ENCODE measurements at places on chromosomes 13 and 19.

GRCh38 chr19:38669552-38669951, 22.1 kb downstream of the ACTN4 start:
- peak; percentile 77 for DNase-seq

DNA sequence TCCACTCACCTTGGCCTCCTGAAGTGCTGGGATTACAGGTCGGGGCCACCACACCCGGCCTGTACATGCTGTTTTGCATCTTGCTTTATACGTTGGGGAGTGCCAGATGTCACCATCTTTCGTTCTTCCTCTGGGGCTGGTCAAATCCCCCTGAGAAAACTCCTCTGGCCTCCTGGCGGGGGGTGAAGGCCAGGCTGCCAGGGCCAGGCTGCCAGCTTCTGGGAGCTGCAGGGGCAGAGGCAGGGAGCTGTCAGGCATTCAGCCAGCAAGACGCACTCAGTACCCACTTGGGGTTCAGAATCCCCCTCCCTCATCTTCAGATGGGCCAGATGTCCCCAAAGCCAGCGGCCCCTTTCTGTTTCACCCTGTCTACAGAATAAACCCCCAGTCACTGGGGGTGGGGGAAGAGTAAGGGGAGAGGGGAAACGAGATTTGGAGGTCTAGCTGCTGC, 16.1 kb downstream of the ZSWIM9 start:
- no peak for DNase-seq

DNA sequence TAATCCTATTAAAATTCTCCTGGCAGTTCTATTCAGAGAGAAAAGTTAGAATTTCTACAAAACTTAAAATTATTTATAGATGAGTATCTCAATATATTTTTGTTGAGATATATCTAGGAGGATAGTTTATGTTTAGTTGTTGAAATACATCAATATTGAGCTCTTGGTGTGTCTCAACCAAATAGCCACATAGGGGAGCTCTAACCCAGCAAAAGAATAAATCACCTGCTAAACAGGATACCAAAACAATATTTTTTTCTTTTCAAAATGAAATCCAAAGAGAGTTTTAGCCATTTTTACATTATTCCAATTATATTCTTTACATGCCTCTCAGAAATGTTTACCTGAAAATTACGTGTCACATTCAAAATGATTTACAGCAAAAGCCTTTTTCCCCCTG, 954.7 kb downstream of the SLITRK6 start:
- DNase-seq = peak; percentile 43

DNA sequence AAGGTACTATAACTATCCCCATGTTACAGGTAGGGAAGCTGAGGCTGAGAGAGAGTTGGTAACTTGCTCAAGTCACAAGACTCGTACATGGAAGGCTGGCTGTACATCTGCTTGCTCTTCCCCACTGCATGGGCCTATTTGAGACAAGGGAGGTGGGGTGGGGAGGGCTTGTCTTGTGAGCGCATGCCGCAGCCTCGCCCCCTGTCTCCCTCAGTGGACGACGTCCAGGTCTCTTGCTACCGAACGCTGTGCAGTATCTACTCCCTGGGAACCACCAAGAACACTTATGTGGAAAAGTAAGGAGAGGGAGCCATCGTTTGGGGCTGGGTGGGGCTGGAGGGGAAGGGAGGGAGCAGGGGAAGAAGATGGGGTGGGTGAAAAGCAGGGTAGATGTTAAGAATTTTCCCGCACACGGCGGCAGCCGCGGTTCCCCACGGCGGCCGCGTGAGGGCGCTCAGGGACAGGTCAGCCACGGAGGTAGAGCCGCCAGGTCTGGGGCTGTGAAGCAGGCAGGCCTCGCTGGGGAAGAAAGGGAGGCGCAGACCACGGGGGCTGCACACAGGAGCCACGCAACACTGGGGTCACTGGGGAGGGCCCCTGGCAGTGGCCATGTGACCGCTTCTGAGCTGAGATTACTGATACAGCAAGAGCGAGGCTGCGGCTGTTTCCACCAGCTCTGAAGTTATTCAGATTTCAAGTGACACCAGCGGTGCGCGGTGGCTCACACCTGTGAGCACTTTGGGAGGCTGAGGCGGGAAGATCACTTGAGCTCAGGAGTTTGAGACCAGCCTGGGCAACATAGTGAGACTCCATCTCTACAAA, 81.5 kb downstream of the RYR1 start:
- DNase-seq = peak; percentile 80

GRCh38 chr19:49744946-49745381, 18.1 kb downstream of the TSKS start:
- DNase-seq = no peak

DNA sequence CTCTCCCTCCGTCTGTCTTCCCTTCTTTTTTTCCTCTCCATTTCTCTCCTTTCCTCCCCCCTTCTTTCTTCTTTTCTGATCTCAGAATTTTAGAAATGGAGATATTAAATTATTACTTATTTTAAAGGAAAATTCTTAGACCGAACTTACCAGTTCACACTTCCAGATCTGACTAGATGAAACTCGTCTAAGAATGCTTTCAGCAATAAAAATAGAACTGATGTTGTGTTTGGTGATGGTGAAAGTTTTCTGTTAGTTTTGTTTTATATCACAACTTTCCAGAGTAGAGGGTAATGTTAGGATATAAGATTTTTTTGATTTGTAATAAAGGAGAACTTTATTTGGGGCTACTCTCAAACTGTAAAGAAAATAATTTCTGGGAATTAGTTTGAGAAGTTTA, 29.9 kb downstream of the UCHL3 start:
- no peak for DNase-seq

- DNase-seq = no peak
These were observed 324.0 kb downstream of the FOXO1 start for GRCh38 chr13:40342461-40342860.

- no peak for DNase-seq
These were observed 7.2 kb upstream of the KATNAL1 start for GRCh38 chr13:30314562-30314961.

DNA sequence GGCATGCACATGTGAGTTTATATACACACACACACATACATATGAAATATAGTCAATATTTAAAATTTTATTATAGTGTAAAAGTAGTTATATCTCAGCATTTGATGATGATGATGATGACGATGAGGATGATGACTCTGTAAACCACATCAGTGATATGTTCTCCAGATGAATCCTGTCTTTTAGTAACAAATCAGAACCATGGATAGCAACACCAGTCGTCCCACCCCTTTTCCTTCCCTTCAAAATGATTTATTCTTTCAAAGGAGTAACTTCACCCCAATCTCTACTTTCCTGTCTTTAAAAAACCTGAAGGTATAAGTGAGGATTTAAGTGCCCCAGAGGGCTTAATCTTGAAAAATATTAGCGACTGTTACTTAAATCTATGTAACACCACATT, 74.1 kb downstream of the DCLK1 start:
- DNase-seq = peak; percentile 11

DNA sequence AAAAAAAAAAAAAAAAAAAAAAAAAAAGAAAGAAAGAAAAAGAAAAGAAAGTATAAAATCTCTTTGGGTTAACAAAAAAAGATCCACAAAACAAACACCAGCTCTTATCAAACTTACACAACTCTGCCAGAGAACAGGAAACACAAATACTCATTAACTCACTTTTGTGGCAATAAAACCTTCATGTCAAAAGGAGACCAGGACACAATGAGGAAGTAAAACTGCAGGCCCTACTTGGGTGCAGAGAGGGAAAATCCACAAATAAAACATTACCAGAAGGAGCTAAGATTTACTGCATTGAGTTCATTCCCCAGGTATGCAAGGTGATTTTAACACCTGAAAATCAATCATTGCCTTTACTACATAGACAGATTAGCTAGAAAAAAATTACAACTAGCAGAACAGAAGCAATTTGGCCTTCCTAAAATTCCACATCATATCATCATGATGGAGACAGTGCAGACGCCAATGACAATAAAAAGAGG, 9.6 kb upstream of the CEACAM5 start:
- DNase-seq = peak; percentile 63

GRCh38 chr19:10682397-10683063, 18.7 kb upstream of the QTRT1 start:
- no peak for DNase-seq

DNA sequence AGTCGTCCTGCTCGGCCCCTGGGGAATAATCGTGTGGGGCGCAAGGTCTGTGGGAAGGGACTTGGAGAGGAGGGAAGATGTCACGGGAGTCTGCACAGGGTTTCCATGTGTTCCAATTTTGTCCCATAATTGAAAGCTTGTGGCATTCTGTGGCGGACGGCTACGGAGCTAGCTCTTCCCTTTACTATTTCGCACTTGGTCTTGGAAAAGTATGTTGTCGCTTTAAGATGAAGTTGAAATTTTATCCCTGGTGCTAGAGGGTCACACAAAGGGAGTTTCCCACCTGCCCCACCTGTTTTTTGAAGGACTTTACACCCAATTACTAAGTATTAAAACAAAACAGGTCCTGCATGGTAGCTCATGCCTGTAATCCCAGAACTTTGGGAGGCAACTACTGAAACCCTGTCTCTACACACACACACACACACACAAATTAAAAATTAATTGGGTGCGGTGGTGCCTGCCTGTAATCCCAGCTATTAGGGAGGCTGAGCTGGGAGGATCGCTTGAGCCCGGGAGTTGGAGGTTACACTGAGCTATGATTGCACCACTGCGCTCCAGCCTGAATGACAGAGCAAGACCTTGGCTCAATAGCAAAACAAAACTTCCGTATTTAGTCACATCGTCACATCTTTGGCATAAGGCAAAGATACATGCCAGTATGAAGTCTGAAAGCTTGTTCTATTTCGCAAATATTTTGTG, 967 bp upstream of the TPT1 start:
- no peak for DNase-seq

- DNase-seq = no peak
These were observed 55.4 kb downstream of the INTS6 start for GRCh38 chr13:51397262-51397941.

- peak; percentile 49 for DNase-seq
These were observed 407 bp downstream of the RAB3A start for GRCh38 chr19:18203408-18203862.

GRCh38 chr19:48992581-48993174, 431 bp downstream of the GYS1 start:
- peak; percentile 39 for DNase-seq

DNA sequence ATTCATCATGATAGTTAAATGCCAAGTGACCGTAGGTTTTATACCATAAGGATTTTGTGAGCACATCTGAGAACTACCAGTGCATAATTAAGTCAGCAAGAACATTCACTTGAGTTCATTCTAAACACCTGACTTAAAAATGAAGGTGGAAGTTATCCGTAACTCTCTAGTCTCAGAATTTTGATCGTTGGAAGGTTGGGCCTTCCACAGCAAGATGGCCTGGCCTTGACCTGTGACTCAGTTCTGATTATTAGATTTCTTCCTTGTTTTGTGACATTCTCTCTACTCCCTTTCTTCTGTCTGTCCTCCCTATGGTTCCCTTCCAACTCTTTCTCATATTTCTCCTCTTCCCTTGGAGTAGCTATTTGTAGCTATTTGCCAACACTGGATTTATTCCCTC, 20.0 kb upstream of the WDFY2 start:
- DNase-seq = no peak

- DNase-seq = peak; percentile 11
These were observed 37.3 kb upstream of the CD33 start for GRCh38 chr19:51187395-51188226.

DNA sequence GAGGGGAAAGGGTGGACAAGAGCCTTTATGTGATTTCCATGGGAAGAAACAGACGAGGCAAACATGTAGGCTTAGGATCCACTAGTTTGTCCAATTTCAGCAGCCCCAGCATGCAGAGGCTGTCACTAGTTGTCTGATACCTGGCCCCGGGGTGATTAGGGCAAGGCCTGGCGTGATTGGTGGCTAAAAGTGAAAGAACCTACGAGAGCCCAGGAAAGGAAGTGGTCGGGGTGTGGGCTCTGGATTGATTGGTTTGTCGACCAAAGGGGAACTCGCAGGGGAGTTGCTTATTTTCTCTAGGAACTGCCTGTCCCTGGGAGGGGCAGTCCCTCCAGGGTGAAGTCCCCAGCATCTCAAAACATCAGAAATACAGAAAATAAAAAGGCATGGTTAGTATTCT, 64.2 kb upstream of the UQCRFS1 start:
- DNase-seq = peak; percentile 45

- DNase-seq = no peak
These were observed 5.3 kb downstream of the SMIM7 start for GRCh38 chr19:16654627-16655026.

GRCh38 chr13:30156826-30157615, 150.3 kb downstream of the KATNAL1 start:
- DNase-seq = no peak

GRCh38 chr19:57314146-57314545, 6.1 kb upstream of the ZNF543 start:
- DNase-seq = no peak

GRCh38 chr19:38211151-38211591, 12.9 kb downstream of the DPF1 start:
- DNase-seq = peak; percentile 31

GRCh38 chr19:49710372-49710951, 19.5 kb downstream of the CPT1C start:
- no peak for DNase-seq

DNA sequence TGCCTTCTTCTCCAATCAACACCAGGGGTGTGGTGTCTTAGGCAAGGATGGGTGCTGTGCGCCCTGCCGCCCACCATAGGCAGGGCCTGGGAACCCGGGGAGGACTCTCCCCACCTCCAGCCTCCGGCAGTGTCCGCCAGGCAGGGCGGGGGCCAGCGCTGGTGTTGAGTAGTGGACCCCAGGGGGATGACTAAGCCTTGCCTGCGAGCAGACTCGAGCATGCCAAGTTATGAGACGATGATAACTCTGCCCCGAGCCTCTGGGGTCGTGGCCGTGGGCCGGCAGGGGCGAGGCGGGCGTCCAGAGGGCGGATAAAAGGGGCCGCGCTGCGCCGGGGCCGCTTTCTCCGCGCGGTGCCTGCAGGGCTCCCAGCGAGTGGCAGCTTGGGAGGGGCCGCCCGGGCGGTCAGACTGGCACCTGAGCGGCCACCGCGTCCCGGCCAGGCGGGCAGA, at the start of gene MEDAG:
Gene MEDAG (plus strand): TSS at position 340 of the 452 bp plus-strand sequence. CDS start 245 bp downstream, outside the sequence.
- DNase-seq = no peak

DNA sequence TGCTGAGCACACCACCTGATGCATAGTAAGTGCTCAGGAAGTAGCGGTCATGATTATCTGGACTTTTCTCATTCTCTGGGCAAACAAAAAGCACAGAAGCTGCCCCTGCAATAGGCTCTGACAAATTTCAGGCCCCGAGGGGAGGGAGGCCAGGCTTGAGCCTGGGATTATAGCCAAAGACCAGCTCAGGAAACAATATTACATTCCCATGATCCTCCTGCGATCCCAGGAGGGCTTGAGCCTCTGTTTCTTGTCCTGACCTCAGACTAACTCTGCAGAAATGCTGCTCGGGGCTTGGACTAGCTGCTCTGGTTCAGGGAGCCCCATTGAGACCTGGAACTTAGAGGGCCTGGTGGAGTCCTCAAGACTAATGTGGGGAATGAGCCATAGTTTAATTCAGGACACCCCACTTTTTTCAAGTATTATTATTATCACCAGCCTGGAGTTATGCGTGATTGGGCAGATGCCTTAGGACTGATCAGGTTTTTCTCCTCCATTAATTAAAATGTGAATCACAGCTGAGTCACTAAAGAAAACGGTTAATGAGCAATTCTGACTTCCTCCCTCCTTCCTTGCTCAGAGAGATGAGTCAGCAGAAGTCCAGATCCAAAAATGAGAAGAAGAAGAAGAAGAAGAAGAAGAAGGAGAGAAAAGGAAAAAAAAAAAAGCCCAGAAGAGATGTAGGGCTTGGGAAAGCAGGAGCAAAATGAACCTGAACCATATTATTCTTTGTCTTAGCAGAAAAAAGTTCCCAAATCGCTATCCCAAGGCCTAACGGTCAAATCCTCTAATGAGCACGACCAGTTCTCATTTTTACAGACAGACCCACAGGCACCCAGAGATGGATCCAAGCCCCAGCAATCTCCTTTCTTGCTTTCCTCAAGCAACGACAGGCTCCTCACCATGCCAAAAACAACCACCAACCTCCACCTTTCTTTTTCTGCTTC, 107.2 kb downstream of the CACNA1A start:
- DNase-seq = no peak

All from hematopoietic multipotent progenitor cell treated with erythropoietin and hydrocortisone succinate and interleukin-3 and kit ligand, for 4 days (in vitro differentiated cells).